AG08395 (cell line): ENCODE measurements at places on chromosomes 1 and 21.

GRCh38 chr1:209652873-209653401, 712 bp upstream of the LAMB3 start:
- DNase-seq, result no peak

DNA sequence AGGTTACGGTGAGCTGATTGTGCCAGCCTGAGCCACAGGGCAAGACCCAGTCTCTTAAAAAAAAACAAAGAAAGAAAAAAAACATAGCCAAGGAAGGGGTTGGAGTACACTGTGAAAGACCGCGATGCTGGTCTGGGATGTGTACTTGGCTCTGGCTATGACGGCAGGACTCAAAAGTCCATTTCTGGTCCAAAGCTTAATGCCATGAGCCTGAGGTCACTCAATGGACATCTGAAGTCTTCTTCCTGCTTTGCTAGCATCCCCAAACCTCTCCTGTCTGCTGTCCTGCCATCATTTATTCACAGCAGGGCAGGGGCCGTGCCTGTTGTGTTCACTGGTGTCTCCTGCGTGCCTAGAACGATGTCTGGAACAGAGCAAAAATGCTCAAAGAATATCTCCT, 1.5 kb upstream of the ARHGEF10L start:
- DNase-seq, result no peak

DNA sequence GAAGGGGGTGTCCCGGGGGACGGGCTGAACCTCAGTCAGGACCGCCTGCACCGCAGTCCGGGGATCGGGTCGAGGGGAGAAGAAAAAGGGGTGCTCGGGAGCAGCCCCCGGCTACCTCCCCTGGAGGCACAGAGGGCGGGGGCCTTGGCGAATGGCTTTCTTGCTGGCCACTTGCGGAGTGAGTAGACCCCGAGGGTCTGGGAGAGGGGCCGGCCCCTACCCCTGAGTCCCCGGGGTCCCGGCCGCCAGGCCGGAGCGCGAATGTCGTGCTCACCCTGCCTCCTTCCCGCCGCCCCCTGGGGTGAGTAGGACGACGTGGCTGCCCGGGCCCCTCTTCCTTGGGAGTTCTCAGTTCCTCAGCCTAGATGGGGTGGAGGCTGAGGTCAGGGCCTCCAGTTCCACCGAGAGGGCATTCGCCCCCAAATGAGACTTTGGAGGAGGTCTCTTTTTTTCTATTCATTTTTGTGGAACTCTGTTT, 113.0 kb downstream of the OSBPL9 start:
- no peak for DNase-seq

GRCh38 chr1:208524925-208525324, 280.7 kb upstream of the PLXNA2 start:
- peak; percentile 20 for DNase-seq

DNA sequence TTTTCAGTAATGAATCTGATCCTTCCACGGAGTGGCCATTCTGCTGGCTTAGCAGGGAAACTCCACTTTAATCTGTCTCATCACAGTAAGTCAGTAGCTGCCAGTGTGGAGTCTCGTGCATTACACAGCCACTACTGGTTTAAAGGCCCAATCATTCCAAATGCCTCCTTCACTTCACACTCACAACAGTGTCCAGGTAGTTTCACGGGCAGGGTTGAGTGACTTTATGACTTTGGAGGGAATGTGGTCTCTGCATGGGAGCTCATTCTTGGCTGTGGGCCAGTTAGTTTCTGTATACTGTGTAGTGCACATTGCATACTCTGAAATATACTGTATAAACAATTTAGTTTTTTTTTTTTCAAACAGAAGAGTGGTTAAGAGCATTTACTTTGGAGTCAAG, 34.6 kb upstream of the C1orf87 start:
- no peak for DNase-seq

GRCh38 chr1:116122955-116123757, 12.0 kb downstream of the MAB21L3 start:
- DNase-seq, result peak; percentile 94

DNA sequence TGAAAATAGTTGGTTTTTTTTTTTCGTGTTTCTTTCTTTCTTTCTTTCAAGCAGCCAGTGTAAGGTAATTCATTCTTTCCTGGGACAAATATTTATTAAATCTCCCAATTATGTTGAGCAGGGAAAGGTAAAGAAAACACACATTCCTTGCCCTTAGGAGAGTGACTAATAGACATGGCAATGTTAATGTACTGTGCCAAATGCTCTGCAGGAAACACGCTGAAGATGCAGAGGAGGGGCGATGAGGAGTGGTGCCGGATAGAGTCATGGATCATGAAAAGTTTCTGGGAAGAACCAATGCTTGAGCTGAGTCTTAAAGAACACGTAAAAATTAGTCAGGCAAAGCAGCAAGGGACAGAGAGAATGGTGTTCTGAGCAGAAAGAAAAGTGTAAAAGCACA, 199.2 kb downstream of the DNM3 start:
- DNase-seq, result peak; percentile 10

GRCh38 chr1:222654849-222655248, 37.0 kb downstream of the MIA3 start:
- peak; percentile 56 for DNase-seq

- no peak for DNase-seq
Observed at GRCh38 chr21:29867796-29868195, 72.0 kb downstream of the GRIK1 start.

GRCh38 chr1:188489336-188490112, 1660.8 kb downstream of the PLA2G4A start:
- DNase-seq, result no peak

GRCh38 chr1:156646738-156647211, 4.9 kb downstream of the BCAN start:
- no peak for DNase-seq

DNA sequence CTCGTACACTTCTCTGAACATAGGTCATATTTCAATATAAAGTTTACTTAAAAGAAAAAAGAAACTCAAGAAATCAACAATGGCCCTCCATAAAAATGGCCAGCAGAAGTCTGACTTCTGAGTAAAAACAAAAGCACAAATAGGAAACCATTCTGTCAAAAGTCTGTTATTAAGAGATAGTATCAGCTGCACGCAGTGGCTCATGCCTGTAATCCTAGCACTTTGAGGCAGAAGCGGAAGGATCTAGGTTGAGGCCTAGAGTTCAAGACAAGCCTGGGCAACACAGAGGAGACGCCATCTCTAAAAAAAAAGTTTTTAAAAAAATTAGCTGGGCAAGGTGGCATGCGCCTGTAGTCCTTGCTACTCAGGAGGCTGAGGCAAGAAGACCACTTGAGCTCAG, 67.3 kb downstream of the PUM1 start:
- DNase-seq, result no peak

DNA sequence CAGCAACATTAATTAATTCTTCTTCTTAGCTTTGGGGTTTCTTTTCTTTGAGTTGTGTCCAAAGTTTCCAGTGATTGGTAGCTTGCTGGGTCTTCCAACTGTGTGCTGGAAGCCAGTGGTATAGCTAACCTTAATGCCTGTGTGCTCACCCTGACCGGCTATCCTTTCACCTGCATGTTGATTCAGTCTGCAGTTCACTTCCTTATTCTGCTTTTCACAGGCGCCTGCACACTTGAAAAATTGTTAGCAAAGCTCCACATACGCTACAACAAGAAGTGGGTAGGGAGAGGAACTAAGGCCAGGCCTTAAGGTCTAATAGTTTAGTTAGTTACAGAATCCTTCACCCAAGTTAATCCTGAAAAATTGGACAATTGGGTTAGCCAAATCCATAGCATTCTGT, 35.7 kb downstream of the NCF2 start:
- DNase-seq, result no peak

- no peak for DNase-seq
Observed at GRCh38 chr1:31949862-31950261, 11.7 kb upstream of the PTP4A2 start.

DNA sequence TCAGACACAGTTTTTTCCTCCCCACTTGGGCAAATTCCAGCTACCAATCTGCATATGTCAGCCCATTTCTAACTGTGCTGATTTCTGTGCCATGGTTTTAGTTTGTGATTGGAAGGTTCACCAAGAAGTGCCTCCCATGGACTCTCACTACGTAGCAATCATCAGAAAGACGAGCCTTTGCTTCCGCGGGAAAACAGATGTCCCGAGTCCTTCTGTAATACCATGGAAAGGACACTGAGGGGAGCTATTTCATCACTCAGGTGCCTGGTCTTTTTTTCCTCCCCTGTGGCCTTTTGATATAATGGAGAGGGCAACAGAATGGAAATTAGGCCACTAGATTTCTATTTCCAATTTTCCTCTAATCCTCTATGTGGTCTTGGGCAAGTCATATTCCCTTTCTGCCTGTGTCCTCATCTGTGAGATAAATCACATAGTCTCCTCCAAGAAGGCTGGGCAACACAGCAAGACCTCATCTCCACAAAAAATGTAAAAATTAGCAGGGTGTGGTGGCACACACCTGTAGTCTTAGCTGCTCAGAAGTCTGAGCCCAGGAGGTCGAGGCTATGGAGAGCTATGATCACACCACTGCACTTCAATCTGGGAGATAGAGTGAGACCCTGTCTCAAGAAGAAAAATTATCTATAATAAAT, 24.8 kb downstream of the LEMD1 start:
- DNase-seq, result peak; percentile 52

- DNase-seq, result no peak
Observed at GRCh38 chr21:32956061-32956656, 69.6 kb upstream of the OLIG2 start.

DNA sequence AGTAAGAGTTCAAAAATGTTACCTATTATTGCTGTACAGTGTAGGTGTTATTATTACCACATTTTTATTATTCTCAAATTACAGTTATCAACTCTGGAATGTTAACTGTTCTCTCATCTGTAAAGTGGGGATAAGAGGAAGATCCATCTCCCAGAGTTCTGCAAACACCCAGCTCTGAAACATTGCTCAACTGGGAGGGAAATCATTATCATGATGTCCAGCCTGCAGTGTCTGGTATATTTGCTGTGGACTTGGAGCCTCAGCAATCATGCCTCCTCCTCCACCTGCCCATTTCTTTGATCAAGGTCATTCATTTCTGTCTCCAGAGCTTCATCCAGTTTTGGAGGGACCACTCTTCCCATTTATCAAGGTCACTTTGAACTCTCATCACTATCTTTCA, 39.4 kb downstream of the C8A start:
- no peak for DNase-seq

- no peak for DNase-seq
Observed at GRCh38 chr1:156402331-156403020, 33.5 kb downstream of the RHBG start.

DNA sequence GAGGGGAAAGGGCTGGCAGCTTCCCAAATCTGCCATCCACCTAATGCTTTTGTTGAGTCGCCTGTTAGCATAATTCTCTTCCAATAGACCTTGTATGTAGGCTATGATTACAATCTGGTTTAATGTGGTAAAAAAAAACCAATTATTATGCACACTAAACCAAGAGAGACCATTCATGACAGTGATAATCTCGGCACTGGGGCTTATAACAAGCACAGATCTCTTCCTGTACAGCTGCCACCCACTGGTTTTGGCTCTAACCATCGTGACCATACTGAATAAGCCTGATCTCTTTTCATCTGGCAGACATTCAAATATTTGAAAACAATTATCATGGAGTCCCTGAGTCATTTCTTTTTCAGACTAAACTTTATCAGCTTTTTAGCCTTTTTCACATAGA, 12.0 kb upstream of the SYT14 start:
- DNase-seq, result peak; percentile 75

DNA sequence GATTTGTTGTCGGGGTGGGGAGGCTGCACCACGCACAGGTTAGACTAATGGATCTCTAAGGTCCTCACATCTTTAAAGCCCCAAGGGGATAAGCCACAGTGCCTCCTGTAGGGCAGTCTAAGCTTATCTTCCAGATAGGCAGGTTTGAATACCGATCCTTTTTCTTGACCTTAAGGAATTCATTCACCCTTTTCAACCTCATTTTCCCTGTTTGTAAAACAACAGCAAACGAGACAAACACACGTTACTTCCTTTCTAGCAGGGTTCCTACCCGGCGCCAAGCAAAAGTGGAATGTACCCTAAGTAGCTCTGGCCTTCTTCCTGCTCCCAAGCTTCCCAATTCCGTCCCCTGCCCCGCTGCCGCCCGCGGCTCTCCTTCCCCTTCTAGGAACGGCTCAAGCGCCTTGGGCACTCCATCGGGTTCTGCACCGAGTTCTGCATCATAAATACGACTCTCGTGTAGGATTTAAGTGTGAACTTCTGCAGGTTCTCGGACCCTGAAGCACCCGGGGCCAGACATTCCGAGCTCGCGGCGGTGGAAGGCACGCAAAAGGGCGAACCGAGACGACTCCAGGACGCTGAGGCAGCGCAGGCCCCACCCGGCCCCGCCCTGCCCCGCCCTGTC, 548 bp upstream of the CDC20 start:
- DNase-seq, result peak; percentile 24

- no peak for DNase-seq
Observed at GRCh38 chr1:35893051-35893879, 10.3 kb downstream of the AGO1 start.

DNA sequence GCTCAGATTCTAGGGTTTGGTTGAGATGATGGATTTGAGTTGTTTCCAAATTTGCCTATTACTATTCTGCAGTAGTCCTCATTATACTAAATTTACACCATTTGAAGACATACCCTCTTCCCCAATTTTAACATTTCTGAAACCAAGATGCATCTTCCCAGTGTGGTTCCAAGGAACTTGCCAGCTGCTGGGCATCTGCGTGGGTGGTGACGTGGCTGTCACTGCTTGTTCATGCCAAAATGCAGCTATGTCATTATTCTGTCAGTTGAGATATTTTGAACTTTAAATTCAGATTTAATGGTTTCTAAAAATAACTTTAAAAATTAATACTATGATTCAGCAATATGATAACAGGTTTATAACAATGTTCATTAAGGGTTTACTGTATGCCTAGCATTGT, 1.2 kb downstream of the ZFP69 start:
- DNase-seq, result peak; percentile 6

DNA sequence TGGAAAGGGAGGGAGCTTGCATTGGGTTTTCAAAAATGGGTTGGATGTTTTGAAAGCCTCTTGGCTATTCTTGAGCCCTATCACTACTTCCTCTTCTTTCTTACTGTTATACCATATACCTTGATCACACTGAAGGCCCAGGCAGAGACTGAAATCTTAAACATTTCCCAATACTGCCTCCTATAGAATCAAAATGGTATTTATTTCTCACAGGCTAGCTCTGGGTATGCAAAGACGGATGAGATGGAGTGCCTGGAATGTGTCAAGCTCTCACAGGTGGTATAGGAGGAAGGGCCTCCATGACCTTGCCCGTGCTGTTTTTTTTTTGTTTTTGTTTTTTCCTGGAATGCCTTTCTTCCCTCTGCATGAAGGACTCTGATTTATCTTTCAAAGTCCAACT, 268.4 kb upstream of the USP24 start:
- DNase-seq, result no peak

- no peak for DNase-seq
Observed at GRCh38 chr1:53549781-53550180, 90.6 kb downstream of the DMRTB1 start.

DNA sequence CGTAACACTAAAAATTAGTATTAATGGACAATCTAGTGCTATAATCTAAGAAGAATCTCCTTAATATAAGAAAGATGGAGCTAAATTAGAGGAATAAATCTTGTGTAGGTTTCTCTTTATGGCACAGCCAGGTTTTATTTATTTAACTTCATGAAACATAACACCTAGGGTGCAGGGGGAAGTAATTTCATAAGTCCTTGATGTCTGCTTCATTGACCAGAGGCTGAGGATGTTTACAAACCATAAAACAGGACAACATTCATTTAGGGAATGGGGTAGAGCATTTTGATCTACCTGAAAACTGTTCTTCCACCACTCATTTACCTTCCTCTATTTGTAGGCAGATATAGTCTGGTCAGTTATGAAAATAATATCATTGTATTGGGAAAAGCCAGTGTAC, 95.5 kb downstream of the NGF start:
- DNase-seq, result no peak
